ENCODE measurements at places on chromosomes 13 and 19.

DNA sequence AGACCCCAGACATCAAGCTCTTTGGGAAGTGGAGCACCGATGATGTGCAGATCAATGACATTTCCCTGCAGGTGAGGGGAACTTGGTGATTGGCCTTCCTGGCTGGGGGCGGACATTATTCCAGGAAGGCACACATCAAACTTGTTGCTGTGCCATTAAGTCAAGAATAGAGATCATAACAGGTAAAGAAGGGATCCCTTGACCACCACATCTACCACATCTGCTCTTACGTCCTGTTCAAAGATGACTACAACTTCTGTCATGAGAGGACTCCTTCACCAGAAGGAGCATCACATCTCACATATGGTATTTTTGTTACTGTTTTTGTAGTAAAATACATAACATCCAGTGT is 1.1 kb downstream of the RPS5 start:
- no peak for DNase-seq

- no peak for DNase-seq
Measured at GRCh38 chr19:13899393-13899792, 6.5 kb downstream of the BRME1 start.

DNA sequence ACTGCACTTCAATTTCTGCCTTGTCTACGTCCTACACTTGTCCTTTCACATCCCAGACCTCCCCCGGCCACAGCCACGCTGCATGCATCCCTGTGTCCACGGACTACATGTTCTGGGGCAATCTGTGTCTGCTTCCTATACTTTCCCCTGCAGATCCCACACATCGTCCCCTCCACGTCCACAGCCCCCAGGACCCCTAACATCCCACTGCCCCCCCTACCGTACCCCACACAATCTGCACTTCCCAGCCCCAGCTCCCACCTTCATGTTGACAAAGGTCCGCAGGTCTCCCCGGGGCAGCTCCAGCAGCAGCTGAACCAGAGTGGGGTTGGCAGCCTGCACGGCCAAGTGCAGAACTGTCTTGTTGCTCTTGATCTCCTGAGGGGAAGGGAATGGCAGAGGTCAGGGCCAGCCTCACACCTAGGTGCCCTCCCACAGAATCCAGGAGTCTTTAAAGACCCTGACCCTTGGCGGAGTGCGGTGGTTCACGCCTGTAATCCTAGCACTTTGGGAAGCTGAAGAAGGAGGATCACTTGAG is 10.2 kb downstream of the NFKBID start:
- no peak for DNase-seq

- DNase-seq: no peak
Measured at GRCh38 chr19:57558525-57558924, 1.1 kb downstream of the ZNF550 start.

GRCh38 chr13:75806117-75806516 is 170.0 kb downstream of the LMO7 start:
- no peak for DNase-seq

GRCh38 chr19:50258918-50259372 is 55.5 kb downstream of the MYH14 start:
- DNase-seq: no peak

GRCh38 chr13:110980921-110981320 is 66.1 kb upstream of the ANKRD10 start:
- DNase-seq: no peak
